ENCODE measurements at places on chromosomes 12 and 14.
A peak's percentile ranks its signal among the peaks of the same experiment; 100 is the strongest.

DNA sequence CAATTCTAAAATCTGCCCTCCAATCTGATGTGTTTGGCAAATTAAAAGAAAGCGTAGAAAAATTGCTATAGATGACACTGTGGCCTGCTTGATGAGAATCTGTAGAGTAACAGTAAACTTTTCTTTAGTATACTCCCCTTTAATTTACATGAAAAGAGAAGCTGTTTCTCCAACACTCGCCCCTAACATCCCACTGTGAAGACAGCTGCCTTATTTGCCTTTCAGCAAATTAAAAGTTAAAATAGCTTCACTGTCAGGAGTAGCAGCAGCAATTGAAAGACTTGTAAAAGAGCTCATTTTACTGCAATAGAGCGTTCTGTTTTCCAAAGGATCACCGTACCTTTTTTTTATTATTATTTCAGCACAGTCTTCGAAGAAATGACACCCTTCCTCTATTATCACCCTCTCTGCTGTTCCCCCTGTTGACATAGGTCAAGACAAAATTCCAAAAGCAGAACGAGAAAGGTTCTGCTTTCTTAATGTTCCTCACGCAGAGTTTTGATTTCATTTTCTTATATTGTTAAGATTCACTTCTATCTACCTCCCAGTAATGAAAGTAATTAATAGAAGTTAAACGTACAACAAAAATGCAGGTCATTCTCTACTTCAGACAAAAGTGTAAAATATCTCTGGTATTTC is 153.5 kb upstream of the USP15 start:
- no peak for DNase-seq

DNA sequence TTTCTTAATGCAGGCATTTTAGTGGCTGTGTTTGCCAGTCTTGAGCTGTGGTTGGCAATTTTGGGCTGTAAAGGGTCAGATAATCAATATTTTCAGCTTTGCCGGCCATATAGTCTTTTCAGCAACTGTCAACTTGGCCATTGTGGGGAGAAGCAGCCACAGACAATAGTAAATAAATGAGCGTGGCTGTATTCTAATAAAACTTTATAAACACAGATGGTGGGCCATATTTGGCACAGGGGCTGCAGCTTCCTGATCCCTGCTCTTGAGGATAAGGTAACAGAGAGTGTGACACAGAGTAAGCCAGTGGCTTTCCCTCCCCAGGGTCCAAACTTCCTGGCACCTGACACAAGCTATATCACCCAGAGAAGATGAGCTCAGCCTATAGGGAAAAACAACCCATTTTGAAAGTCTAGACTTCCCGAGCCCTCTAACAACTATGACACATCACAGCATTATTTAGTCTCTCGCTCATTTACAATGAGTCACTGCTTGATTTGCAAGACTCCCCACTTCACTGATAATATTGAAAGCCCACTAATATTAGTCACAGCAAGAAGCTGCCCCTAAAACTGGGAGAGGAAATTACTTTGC is 163.1 kb upstream of the TMPO start:
- DNase-seq, result no peak

GRCh38 chr12:52833922-52834726 is at the start of gene KRT79:
TSS of gene KRT79 (minus strand) at chr12:52834311. CDS start at chr12:52834260, 51 bp downstream.
- DNase-seq, result no peak

DNA sequence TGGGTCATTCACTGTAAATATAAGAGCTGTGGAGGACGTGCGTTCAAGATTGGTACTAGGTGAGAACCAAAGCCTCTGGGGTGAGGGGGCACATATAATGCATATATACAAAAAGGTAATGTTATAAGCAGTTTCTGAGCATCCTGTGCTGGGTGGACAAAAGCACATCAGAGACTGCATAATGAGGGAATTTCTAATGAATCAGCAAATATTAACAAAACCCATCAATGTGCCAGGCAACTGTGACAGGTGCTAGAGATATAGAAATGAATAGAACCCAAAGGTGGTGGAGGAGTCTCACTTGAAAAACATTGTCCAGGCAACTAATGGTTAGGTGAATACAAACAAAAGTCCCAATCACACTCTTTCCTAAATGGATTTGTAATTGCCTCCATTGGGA is 74.7 kb downstream of the GPR65 start:
- no peak for DNase-seq

GRCh38 chr14:55731881-55732498 is 152.0 kb downstream of the KTN1 start:
- peak; percentile 44 for DNase-seq

DNA sequence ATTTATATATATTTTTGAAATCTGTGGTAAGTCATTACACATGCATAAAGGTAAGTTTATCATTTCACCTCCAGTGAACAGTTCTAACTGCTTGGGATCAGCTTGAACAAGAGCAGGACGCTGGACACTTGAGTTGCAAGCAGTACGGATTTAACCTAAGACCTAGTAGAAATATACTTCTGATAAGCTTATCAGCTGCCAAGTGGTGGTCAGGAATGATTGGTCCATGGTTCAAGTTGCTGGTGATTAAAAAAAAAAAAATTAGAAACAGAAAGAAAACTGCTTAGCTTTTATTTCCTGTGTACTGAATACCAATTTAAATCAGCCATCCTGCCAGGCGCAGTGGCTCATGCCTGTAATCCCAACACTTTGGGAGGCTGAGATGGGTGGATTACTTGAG is 88.6 kb downstream of the AEBP2 start:
- no peak for DNase-seq

DNA sequence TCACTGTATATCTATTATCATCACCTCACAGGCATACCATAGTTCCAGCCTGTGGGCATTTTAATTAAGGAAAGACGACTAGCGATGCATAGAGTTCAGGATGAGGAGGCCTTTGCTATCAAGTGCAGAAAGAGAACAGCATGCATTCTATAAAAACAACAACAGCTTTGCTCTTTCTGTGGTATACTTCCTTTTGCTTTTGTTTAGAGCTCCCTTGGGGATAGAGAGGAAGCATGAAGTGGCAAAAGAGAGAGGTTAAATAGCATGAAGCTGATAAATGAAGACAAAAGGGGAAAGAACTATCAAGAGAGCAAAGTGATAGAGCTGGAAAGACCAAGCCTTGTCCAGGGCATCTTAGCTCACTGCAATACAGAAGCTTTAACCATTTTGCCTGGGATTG is 23.5 kb downstream of the IFNG-AS1 start:
- DNase-seq, result no peak

- no peak for DNase-seq
Measured at GRCh38 chr12:93139028-93139665, 210.1 kb upstream of the EEA1 start.

GRCh38 chr14:89139404-89140247 is 277.4 kb downstream of the FOXN3 start:
- DNase-seq, result no peak

GRCh38 chr14:36320897-36321381 is 502 bp upstream of the MBIP start:
- no peak for DNase-seq

DNA sequence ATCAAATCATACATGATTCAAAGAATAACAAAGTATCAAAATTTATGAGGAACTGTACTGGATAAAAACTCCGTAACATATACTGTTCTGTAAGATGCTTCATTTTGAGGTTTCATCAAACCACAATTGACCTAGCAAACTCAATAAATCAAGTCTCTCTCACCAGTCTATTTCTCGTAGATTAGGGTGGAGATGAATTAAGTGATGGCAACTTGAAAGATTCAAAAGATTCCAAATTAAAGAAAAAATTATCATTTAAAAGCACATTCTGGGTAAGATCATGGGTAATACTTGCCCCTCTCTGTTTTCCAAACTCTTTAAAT is 74.4 kb downstream of the PAPLN start:
- no peak for DNase-seq

All from Jurkat, Clone E6-1 (cell line).